ENCODE measurements at places on chromosomes 12 and 14.

DNA sequence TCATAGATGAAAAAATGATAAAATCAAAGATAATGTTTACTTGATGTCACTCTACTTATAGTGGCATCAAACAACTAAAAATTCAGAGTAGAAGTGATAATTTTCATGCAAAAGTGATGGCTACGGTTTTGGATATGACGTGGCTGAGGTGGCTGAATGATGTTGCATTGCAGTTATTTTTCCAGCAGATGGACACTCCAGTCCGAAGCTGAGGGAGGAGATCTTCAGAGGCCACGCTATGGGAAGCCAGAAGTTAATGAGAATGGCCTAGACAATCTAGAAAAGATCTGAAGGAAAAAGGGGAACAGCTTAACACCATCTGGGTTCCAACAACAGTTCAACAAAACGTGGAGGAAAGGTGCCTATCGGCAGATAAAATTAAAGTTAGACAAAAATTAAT lies 279.8 kb downstream of the SOX5 start:
- DNase-seq = no peak

GRCh38 chr12:77494296-77494695 lies 336.4 kb upstream of the NAV3 start:
- no peak for DNase-seq

GRCh38 chr14:59334253-59334652 lies 130.9 kb downstream of the GPR135 start:
- no peak for DNase-seq

- peak; percentile 80 for DNase-seq
Measured at GRCh38 chr12:119666900-119667576, 895 bp upstream of the PRKAB1 start.

- no peak for DNase-seq
Measured at GRCh38 chr14:54355698-54356097, 41.1 kb upstream of the CDKN3 start.

DNA sequence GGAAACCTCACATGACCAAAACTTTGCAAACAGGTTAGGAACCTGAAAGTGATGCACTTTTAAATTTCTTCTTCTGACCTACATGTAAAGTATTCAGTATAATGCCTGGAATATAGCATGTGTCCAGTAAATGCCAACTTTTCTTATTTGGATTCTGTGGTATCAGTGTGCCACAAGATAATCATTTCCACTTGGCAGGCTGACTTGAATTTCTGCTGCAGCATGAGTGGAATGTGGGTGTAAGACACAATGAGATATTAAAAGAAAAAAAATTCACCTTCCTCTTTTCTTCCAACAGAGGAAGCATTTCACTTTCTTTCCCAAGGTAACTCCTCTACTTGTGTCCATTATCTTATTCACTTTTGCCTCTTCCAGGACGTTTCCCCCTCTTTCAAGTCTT lies 141.9 kb upstream of the PRKD1 start:
- no peak for DNase-seq

DNA sequence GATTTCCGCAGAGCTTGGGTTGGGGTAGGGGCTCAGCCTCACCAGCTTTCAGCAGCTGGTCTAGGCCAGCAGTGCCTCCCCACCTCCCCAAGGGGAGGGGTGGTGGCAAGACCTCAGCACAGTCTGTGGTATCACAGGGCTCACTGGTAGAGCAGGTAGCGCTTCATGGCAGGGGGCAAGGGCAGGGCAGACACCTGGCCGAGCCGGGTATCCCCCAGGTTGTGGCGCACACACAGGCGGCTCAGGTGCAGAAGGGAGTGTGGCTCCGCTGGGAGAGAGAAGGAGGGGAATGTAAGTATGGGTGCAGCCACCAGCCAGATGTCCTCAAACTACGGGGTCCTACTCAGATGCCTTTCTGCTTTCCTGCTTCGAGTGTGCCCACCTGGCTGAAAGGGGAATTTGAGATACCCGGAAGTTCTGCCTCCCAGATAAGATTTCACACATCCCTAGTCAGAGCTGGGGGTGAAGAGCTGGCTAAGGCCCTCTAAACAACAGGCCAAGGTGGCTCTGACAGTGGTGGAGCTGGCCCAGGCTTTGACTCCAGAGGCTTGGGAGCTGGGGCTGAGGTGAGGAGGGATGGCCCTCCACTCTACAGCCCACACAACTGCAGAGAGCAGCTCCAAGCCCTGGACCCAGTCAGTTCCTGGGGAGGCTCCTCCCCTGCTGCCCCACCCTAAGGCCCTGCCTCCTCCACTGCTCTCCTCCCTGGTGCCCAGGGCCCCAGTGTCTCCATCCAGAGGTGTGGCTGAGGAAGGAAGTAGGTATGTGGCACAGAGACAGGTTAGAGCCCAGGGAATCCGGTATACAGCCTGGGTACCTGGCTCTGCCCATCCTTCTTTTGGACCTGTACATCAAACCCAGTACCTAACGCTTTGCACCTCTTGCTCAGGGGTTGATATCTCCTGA lies 1.8 kb downstream of the SPSB2 start:
- no peak for DNase-seq

- peak; percentile 96 for DNase-seq
Measured at GRCh38 chr14:71399057-71399487, 491.8 kb downstream of the PCNX1 start.

Data from inflammatory macrophage treated with lipopolysaccharide for 1 hour (primary cell).